ENCODE measurements at places on chromosomes 1 and 21.

GRCh38 chr1:109814993-109815786 is 51.5 kb upstream of the EPS8L3 start:
- no peak for DNase-seq

GRCh38 chr1:154773551-154773950 is 96.5 kb downstream of the KCNN3 start:
- DNase-seq = no peak

DNA sequence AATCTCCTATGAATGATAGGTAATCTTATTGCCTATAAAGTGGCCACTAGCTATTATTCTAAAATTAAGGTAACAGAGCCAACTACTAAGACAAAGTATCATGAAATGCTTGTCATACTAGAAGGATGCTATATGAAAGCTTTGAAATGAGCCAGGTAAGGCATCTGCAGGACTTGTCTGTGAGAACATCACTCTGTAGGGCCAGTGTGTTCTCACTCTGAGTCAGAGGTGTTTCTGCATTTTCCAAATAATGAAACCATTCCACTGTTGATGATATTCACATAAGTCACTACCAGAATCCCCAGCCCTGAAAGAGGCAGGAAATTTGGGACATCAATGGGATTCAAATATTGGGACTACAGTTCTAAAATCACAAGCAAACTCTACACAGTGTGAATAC is 25.8 kb upstream of the GBP5 start:
- DNase-seq = no peak

DNA sequence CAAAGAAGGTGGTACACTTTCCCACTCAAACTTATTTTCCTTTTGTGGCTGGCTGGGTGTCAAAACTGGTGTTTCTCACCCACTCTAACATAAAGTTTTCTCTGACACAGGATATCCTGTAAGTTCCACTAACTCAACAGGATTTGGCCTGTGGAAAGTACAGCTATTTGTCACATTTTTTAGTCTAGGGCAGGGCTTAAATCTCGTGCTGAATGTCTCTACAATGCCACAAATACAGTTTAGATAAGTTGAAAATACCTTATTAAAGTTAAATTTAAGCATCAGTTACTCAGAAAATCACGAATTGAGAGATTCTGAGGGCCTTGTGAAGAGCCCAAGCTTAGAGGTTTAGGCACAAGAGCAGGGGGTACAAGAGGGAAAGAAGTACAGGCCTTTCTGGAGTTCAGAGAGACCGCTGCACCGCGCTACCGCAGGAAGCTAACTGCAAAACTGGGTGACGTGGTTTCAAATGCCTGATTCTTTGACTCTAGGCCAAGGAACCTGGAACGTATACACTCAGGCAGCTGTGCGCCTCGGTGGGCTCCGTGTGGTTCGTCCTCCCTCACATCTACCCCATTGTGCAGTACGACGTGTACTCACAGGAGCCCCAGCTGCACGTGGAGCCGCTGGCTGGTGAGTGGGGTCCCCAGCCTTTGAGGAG is 23.4 kb upstream of the PWP2 start:
- peak; percentile 42 for DNase-seq

DNA sequence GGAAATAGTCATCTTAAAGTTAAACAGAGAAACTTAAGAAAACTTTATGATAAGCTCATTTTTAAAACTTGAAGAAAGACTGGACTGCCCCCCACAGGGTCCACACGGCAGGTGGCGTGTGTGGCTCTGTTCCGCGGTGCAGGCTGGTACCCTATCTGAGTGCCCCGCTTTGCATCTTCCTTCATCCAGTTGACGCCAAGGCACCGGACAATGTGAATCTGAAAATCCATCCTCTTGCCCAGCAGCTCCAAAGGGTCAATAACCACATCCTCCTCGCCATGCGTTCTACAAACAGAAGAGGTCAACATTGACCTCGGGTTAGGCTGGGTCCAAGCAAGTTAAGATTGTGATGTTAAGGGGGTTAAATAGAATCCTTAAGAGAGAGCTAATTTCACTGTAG is 54.5 kb downstream of the SCCPDH start:
- DNase-seq = no peak

- DNase-seq = no peak
These were observed 78.4 kb upstream of the DNAJC6 start for GRCh38 chr1:65230731-65231481.

GRCh38 chr1:53371121-53371666 is 43.3 kb upstream of the LRP8 start:
- no peak for DNase-seq

GRCh38 chr1:31617916-31618746 is 642 bp downstream of the HCRTR1 start:
- DNase-seq = peak; percentile 27

- no peak for DNase-seq
These were observed 871 bp downstream of the SLFNL1 start for GRCh38 chr1:41020654-41021053.

- DNase-seq = no peak
These were observed 57.7 kb downstream of the RGS7 start for GRCh38 chr1:241299347-241299746.

- no peak for DNase-seq
These were observed 70.5 kb upstream of the PGD start for GRCh38 chr1:10328180-10328963.

GRCh38 chr1:26112407-26112775 is 767 bp downstream of the PDIK1L start:
- no peak for DNase-seq

GRCh38 chr1:169802888-169803287 is 8.2 kb upstream of the METTL18 start:
- DNase-seq = no peak

GRCh38 chr1:154148807-154149206 is 6.1 kb downstream of the NUP210L start:
- no peak for DNase-seq

GRCh38 chr1:109789551-109790180 is 25.9 kb upstream of the EPS8L3 start:
- no peak for DNase-seq

GRCh38 chr1:108000184-108000583 is 35.2 kb upstream of the VAV3 start:
- DNase-seq = no peak

DNA sequence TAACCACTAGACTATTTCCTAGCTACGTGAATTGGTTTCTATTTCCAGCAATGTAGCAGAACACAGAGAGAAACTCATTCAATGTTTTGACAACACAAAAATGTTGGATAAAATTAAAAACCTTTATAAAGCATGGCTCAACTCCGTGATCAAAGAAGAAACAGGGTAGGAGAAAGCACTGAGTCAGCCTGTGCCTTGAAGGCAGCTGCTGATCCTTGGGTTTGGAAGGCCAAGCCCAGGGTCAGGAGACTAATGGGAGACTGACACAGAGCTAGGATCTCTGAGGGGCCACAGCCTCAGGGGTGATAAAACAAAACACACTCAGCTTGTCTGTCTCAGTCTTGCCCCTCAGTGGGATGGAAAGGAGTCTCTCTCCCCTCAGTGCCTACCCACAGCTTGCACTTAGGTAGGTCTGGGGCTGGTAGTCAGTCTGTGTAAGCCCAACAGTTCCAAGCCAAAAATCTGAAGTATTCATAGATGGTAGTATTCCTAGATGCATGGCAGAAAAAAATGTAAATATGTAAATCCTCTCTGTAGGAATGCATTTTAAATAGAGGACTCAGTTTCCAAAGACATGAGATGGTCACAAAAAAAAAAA is 53.3 kb downstream of the B3GALNT2 start:
- DNase-seq = no peak

- no peak for DNase-seq
These were observed 416.9 kb downstream of the PTPRU start for GRCh38 chr1:29653034-29653810.

DNA sequence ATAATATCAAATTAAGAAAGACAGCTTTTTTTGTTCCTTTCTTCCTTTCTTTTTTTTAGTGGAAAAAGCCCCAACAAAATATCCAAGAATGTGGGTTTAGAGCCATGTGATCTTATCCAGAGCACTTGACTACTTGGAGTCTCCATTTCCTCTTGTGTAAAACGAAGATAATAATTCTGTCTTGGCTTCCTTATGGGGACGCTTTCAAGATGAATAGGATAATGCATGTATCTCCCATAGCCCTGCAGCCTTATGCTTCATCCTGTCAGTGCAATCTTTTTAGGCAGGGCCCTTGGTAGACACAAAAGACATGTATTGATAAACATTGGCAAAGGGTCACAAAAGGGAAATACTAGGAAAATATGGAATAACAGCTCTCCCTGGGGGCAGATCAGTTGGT is 34.8 kb downstream of the ZBTB18 start:
- DNase-seq = no peak

- no peak for DNase-seq
These were observed 50.4 kb downstream of the RHOU start for GRCh38 chr1:228785366-228786330.

DNA sequence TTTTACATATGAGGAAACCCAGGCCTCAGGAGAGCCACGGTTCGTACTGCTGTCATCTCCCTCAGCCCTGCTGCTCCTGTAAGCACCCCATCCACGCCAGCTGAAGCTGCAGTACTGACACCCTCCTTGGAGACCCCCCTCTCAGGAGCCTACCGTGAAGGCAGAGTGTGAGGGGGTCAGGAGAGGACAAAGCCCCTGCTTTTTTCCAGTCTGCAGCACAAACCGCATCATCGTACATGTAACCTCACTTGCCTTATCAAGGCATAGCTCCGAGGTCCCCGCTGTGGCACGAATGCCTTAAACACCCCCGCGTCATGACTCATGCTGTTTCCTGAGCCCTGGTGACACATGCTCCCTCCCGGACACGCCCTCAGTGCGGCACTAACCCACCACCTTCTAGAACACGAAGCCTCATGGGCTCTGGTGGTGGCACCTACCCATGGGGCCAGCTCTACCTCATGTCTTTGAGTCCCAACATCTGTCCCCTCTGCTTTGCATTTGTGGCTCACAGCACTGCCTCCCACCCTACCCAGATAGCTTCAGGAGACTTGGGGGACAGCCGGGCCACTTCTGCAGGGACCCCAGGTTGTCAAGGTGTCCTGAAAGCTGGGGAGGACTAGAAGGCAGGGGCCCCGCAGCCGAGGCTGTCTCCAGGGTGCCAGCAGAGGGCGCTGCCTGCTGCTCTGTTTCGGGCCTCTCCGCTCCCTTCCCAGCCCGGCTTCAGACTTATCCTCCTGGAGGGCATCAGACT is 4.9 kb downstream of the SH3BGRL3 start:
- DNase-seq = peak; percentile 89

- no peak for DNase-seq
These were observed 28.0 kb upstream of the PRKAA2 start for GRCh38 chr1:56617141-56617540.

DNA sequence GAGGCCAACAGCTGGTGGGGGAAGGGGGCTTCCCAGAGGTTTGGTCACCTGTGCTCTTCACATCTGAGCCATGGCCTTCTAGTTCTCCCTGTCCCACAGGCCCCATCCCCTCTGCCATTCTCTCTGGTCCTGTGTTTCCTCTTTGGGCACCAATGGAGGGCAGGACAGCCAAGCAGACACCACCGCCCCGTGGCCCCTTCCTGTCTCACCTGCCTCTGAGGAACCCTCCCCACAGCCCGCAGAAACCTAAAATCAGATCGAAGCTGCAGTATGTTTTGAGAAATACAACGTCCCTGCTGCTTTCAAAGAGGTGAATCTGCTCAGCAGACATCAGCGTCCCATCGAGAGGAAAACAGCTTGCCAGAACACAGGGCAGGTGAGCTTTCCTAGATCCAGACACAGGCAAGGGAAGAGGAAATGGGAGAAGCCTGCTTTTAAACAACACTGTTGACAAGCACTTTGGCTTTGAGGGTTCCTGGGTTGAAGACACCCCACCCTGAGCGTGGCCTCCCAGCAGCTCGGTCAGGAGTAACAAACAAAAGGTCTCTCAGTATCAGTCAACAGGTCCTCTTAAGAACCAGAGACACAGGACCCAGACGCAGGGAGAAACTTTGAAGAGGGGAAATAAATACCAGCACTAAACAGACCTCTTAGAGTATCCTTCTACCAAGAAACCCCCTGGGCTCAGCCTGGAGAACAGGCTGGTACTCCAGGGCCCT is 2.3 kb downstream of the PANK4 start:
- DNase-seq = no peak

GRCh38 chr1:9355503-9355902 is 62.8 kb downstream of the SPSB1 start:
- no peak for DNase-seq

- no peak for DNase-seq
These were observed 74.6 kb upstream of the GADD45A start for GRCh38 chr1:67610450-67610849.

DNA sequence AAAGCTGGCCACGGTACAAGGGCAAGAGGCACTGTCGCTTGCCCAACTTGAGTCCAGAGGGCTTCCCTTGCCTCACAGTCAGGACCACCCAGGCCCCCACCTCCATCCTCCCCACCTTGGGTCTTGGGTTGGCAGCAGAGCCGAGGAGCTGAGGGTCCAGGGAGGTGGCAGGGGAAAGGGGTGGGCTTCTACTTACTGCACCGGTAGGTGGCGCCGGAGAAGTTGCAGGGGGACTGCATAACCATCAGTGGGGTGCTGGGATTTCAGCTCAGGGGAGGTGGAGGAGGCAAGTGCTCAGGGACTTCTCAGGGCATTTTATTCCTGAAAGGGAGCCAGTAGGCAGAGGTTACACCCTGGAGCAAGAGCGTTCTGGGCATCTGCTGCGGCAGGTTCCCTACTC is 44.0 kb downstream of the TRIM62 start:
- no peak for DNase-seq

DNA sequence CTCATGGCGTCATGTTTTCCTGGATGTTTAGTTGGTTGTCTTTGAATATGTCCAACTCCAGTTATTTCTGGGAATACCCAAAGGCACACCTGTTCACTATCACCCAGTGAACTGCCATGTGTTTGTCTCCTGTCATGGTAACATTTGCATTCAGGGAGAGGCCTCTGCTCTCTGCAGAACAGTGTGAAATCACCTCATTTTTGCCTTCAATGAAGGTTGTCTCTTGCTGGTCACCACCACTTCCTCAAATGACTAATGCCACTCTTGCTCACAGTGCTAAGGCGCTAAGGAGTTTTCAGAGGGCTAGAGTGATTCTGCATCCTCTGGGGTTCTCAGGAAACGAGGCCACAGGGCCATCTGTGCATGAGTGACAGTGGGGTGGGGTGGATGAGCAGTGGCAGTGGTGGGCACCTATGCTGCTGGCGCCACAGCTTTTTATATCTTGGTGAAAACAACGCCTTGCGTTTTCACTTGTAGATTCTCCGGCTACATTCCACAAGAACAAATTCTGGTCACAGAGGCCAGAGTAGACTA is 60.0 kb upstream of the ATP5PO start:
- peak; percentile 31 for DNase-seq

- no peak for DNase-seq
These were observed 110.9 kb upstream of the IFFO2 start for GRCh38 chr1:19067182-19067911.

- no peak for DNase-seq
These were observed 47.5 kb upstream of the CRNN start for GRCh38 chr1:152461544-152461943.
